ENCODE measurements at places on chromosomes 4 and X. TPM values are rescaled to one million over a fixed set of nuclear protein-coding genes. Genes with fewer than 3 reads are reported as not detected.

Gene RRH
- 0.15 TPM for total RNA-seq

DNA sequence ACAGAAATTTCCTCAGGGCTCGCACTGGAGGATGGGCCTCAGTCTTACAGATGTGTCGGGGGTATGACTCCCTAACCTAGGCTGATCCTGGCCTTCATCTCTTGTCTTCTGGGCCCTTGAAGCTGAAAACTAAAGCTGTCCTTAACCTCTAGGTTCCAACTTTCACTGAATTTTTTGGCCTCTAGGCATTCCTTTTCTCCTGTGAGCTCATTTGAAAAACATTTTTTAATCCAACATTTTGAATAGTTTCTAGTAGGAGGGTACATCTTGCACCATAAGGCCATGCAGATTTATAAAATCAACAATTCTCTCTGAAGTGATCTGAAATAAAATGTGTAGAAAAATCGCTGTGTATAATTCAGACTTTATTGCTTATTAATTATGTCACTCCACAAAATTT, 19.7 kb downstream of the RWDD4 start:
- DNase-seq, result no peak
- peak overlapping the region; percentile 89 for H3K27ac ChIP-seq
- no peaks in the 10 kb centered on the region for H3K27me3 ChIP-seq
- no peaks in the 10 kb centered on the region for H3K36me3 ChIP-seq
- peaks cover 24% of the 10 kb centered on the region for H3K4me1 ChIP-seq
- H3K4me3 ChIP-seq, result no peak overlapping the region

DNA sequence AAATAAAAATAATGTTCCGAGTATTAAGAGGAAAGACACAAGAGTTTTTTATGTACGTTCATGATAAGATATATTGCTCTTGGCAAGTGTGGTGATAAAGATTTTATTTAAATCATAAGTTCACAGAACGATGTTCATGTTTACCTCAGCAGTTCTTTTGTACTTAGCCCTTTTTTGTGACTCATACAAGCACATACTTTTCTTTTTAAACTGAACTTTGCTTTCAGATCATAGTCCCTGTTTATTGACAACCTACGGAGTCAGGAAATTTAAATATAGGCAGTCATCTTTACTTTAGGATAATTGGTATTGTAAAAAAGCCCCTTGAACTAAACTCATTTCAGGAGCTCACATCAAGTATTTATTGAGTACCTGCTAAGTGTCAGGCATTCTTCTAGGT, 1.3 kb upstream of the CTSO start:
- no peaks in the 10 kb centered on the region for H3K4me1 ChIP-seq

- H3K36me3 ChIP-seq, result no peaks in the 10 kb centered on the region
- H3K27me3 ChIP-seq, result no peaks in the 10 kb centered on the region
- H3K27ac ChIP-seq, result peak overlapping the region; percentile 99
- H3K4me3 ChIP-seq, result peak overlapping the region; percentile 53
Measured at GRCh38 chr4:39043861-39044363, 11.7 kb upstream of the TMEM156 start.

GRCh38 chrX:130902783-130903613, at the start of gene ENOX2:
ENOX2 (minus strand) TSS chrX:130903209; CDS start chrX:130703216, 199,993 bp downstream.
- DNase-seq, result peak; percentile 85
- H3K27ac ChIP-seq, result peak within 1 kb of the TSS; percentile 91
- no peaks in the 10 kb centered on the region for H3K27me3 ChIP-seq
- peak within 1 kb of the TSS; percentile 93 for H3K4me3 ChIP-seq

DNA sequence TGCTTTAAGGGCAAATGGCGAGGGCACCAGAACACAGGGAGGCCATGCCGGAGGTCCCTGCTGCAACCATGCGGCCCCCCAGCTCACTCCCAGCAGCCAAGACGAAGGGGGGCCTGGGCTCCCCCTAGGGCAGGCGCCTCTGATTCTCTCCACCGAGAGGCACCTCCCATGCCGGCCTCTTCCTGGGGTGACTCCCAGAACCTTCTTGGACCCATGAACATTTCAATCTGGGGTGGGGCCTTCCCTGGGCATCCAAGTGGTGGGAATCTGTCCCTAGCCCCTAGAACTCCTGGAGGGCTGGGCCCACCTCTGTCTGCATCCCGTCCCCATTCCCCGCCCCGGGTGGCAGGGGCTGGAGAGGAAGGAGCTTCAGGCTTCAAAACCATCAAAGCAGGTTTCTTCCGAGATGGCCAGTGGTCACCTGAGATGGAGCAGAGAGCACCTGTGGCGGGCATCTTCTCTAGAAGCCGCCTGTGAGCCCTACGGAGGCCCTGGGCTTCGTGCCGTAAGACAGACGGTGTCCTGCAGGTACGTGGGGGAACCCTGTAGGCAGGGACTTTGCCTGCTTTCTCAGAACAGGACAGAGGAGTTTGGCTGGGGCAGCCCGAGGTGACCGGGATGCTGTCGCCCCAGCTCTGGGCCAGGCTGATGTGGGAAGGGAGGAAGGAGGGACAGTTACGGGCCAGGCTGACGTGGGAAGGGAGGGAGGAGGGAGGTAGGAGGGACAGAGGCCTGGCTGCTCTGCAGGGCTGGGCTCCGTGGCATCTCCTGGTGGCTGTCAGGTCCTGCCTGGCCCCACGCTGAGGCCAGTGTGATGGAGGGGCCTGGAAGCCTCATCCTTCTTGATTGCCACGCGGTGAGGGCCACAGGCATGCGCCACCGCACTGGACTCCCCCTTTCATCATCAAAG, 6.8 kb upstream of the SLC25A6 start:
- H3K4me3 ChIP-seq, result no peak overlapping the region
- H3K4me1 ChIP-seq, result peaks cover 3% of the 10 kb centered on the region
- H3K27me3 ChIP-seq, result no peaks in the 10 kb centered on the region
- H3K36me3 ChIP-seq, result no peaks in the 10 kb centered on the region

DNA sequence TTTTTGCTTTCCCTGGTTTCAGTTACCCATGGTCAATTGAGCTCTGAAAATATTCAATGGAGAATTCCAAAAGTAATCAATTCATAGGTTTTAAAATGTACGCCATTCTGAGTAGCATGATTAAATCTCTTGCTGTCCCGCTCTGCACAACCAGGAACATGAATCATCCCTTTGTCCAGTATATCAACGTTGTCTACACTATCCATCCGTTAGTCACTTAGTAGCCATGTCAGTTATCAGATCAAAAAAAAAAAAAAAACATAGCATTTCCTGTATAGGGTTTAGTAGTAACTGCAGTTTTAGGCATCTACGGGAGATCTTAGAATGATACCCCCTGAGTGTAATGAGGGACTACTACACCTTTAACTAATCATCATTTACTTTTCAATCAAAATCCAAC, 15.1 kb downstream of the LAMP2 start:
- H3K4me1 ChIP-seq, result peaks cover 12% of the 10 kb centered on the region
- no peak overlapping the region for H3K4me3 ChIP-seq
- peaks cover 3% of the 10 kb centered on the region for H3K36me3 ChIP-seq
- DNase-seq, result no peak

- H3K27me3 ChIP-seq, result no peaks in the 10 kb centered on the region
- no peak overlapping the region for H3K4me3 ChIP-seq
- no peaks in the 10 kb centered on the region for H3K4me1 ChIP-seq
- no peak overlapping the region for H3K27ac ChIP-seq
Measured at GRCh38 chrX:65993915-65994460, 45.9 kb downstream of the VSIG4 start.

DNA sequence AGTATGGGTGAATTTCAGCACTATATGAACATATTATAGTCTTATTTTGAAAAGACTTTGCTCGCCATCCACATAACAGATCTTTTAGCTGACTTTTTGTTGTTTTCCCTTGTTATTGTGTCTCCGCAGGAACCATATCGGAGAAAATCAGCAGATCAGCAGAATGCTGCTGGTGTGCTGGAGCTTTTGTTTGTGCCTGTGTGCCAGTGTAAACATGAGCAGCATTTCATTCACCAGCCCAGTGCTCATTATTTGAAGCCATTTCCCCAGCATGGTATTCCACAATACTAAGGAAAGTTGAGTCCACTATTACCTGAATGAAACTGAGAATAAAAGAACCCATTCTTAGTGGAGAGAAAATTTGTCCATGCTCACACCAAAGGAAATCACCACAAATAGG, 261.8 kb upstream of the ARX start:
- no peak overlapping the region for H3K27ac ChIP-seq
- no peak for DNase-seq
- H3K36me3 ChIP-seq, result no peaks in the 10 kb centered on the region
- H3K4me1 ChIP-seq, result no peaks in the 10 kb centered on the region
- H3K27me3 ChIP-seq, result no peaks in the 10 kb centered on the region

DNA sequence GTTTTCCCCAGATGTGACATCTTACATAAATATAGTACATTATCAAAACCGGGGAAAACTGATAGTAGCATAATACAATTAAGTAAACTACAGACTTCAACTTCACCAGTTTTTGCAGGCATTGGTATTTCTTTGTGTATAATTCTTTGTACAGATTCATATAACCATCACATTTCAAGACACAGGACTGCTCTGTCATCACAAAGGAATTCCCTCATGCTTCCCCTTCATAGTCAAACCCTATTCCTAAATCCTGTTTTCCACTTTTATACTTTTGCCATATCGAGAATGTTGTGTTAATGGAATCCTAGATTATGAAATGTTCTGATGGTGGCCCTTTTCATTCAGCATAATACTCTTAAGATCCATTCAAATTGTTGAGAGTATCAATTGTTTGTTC, 36.0 kb downstream of the STIM2 start:
- no peaks in the 10 kb centered on the region for H3K36me3 ChIP-seq
- DNase-seq, result no peak
- H3K27me3 ChIP-seq, result no peaks in the 10 kb centered on the region
- no peaks in the 10 kb centered on the region for H3K4me1 ChIP-seq
- no peak overlapping the region for H3K27ac ChIP-seq

- H3K4me1 ChIP-seq, result no peaks in the 10 kb centered on the region
- no peaks in the 10 kb centered on the region for H3K27me3 ChIP-seq
- H3K36me3 ChIP-seq, result no peaks in the 10 kb centered on the region
Measured at GRCh38 chrX:24483596-24483995, 18.5 kb downstream of the PDK3 start.

- H3K4me1 ChIP-seq, result peaks cover 7% of the 10 kb centered on the region
- H3K27me3 ChIP-seq, result no peaks in the 10 kb centered on the region
- 0 out of 2 replicates have a peak overlapping the region, but pooled peaks have one; percentile 1 for H3K27ac ChIP-seq
- H3K4me3 ChIP-seq, result no peak overlapping the region
- no peaks in the 10 kb centered on the region for H3K36me3 ChIP-seq
Measured at GRCh38 chr4:123676890-123677229, 280.3 kb downstream of the SPRY1 start.

DNA sequence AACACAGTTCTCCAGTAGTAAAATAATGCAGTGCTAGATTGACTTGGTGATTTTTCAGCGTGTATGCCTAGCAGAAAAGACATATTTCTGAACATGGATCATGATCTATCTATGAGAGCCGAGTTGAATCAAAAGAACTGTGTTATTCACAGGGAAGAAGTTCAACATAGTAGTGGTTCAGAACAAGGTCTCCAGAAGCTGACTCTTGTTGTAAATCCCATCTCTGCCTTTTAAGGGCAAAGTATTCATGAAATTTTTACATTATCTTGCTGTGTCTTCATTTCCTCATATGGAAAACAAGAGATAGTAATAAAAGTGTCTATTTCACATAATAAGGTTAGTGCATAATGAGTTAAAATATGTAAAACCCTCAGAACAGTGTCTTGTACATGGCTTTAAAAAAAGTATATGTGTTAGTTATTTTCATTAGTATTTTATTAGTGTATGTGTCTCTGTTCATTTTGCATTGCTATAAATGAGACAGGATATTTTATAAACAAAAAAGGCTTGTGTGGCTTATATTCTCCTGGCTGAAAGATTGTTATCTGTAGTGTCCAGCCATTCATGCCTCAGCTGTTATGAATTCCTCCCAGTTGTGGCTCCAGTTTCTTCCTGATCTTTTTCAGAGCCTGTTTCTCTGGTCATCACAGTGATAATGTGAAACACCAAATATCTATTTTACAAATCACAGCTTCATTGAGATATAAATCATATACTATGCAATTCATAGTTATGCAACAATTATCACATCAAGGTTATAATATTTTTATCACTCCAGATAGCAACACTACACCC, 1351.2 kb downstream of the STIM2 start:
- no peak for DNase-seq
- no peaks in the 10 kb centered on the region for H3K4me1 ChIP-seq
- H3K27ac ChIP-seq, result no peak overlapping the region
- H3K4me3 ChIP-seq, result no peak overlapping the region

Gene AREG
- 0.54 TPM for total RNA-seq

GRCh38 chrX:7146703-7147412, 654 bp upstream of the STS start:
- H3K4me1 ChIP-seq, result no peaks in the 10 kb centered on the region
- no peaks in the 10 kb centered on the region for H3K27me3 ChIP-seq
- no peaks in the 10 kb centered on the region for H3K36me3 ChIP-seq
- peak overlapping the region; percentile 64 for H3K4me3 ChIP-seq
- H3K27ac ChIP-seq, result 0 out of 2 replicates have a peak overlapping the region, but pooled peaks have one; percentile 29

Gene P2RY8
- 0.18 TPM for total RNA-seq

DNA sequence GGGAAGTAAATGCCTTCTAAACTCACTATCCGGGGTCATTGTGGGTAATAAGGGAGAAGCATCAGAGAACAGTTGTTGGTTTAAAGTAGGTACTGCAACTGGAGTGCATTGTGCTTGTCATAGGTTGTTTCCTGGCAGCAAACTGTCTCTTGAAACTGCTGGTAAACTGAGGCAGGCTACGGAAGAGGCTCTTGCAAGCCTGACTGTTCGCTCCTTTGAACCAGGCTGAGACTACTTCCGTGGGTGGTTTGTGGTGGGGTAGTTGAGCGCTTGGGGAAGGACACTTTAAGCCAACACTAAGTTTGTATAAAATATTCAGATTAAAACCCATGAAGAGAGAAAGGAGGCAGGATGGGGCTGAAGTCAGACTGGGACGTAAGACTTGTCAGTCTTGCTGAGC, 45.2 kb upstream of the WDR1 start:
- no peaks in the 10 kb centered on the region for H3K36me3 ChIP-seq
- H3K4me3 ChIP-seq, result no peak overlapping the region
- H3K27me3 ChIP-seq, result no peaks in the 10 kb centered on the region
- DNase-seq, result no peak

- no peak for DNase-seq
- H3K4me3 ChIP-seq, result no peak overlapping the region
- no peak overlapping the region for H3K27ac ChIP-seq
- no peaks in the 10 kb centered on the region for H3K36me3 ChIP-seq
- no peaks in the 10 kb centered on the region for H3K4me1 ChIP-seq
Measured at GRCh38 chr4:76156635-76157034, 8.4 kb upstream of the NUP54 start.

DNA sequence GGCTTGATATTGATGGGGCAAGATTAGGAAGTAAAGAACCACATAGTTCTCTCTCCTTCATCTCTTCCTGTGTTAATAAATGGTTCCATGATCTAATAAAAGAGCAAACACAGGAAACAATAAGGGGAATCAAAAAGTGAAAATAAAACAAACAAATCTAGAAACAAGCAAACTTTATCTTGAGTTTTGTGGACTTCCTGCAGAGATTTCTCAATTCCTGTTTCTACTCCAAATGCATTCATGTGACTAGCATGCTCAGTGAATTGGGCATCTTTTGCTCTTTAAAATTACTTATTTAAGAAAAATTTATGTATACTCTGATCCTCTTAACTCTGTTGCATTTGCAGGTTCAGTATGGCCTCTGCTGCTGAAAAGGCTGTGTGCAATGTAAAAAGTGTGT, 682.0 kb downstream of the KCTD8 start:
- H3K27me3 ChIP-seq, result no peaks in the 10 kb centered on the region
- DNase-seq, result no peak
- H3K4me3 ChIP-seq, result no peak overlapping the region
- no peak overlapping the region for H3K27ac ChIP-seq
- H3K36me3 ChIP-seq, result no peaks in the 10 kb centered on the region

Gene MAGEA8
- not detected for total RNA-seq
